ENCODE measurements at places on chromosomes 2 and 18. TPM values are rescaled to one million over a fixed set of nuclear protein-coding genes. Genes with fewer than 3 reads are reported as not detected.

TRIM43 gene
- total RNA-seq = not detected

TSGA10 gene
- total RNA-seq = 10.9 TPM

PSTPIP2 gene
- total RNA-seq = 9.6 TPM

ZNF385B gene
- total RNA-seq = 1.1 TPM

CRYBA2 gene
- total RNA-seq = 179 TPM

- no peak overlapping the region for H3K27ac ChIP-seq
- DNase-seq = no peak
- no peak overlapping the region for H3K4me3 ChIP-seq
- H3K27me3 ChIP-seq = no peaks in the 10 kb centered on the region
- no peaks in the 10 kb centered on the region for H3K4me1 ChIP-seq
- peaks cover 27% of the 10 kb centered on the region for H3K36me3 ChIP-seq
Observed at GRCh38 chr18:24094561-24094960, 44.3 kb upstream of the CABYR start.

- peak; percentile 61 for DNase-seq
- H3K4me3 ChIP-seq = no peak overlapping the region
- H3K27me3 ChIP-seq = no peaks in the 10 kb centered on the region
- H3K4me1 ChIP-seq = peaks cover 5% of the 10 kb centered on the region
- no peaks in the 10 kb centered on the region for H3K36me3 ChIP-seq
Observed at GRCh38 chr2:127162261-127163089, 55.5 kb upstream of the BIN1 start.

GRCh38 chr18:58314284-58314683 lies 270.3 kb downstream of the NEDD4L start:
- H3K4me3 ChIP-seq = no peak overlapping the region
- peaks cover 15% of the 10 kb centered on the region for H3K36me3 ChIP-seq
- no peak for DNase-seq
- H3K27me3 ChIP-seq = no peaks in the 10 kb centered on the region
- peaks cover 38% of the 10 kb centered on the region for H3K4me1 ChIP-seq
- no peak overlapping the region for H3K27ac ChIP-seq

DNA sequence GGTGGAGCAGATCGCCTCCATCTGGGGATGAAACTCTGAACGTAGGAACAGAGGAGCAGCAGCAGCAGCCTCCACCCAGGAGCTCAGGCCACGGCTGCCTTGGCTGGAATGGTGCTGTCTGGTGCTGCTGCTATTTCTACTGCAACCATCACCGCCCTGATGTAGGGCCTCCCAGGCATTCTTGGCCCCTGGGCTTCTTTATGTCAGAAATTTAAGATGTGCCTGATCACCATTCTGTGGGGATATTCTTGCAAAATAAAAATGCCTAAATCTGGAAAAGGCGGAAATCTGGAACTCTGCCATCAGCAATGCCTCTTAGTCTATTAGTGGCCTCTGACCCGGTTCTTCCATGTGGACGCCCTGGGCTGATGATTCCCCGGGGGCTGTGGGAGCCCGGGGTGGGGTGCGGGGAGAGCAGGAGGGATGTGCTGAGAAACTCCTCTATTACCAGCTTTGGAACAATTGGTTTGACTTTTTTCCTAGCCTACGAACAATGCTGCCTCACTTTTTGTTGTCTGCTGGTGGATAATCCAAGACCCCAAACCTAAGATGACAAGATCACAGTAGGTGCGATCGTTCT lies 47.2 kb downstream of the FAM124B start:
- peaks cover 4% of the 10 kb centered on the region for H3K27me3 ChIP-seq
- DNase-seq = no peak
- H3K27ac ChIP-seq = no peak overlapping the region
- no peaks in the 10 kb centered on the region for H3K36me3 ChIP-seq

DNA sequence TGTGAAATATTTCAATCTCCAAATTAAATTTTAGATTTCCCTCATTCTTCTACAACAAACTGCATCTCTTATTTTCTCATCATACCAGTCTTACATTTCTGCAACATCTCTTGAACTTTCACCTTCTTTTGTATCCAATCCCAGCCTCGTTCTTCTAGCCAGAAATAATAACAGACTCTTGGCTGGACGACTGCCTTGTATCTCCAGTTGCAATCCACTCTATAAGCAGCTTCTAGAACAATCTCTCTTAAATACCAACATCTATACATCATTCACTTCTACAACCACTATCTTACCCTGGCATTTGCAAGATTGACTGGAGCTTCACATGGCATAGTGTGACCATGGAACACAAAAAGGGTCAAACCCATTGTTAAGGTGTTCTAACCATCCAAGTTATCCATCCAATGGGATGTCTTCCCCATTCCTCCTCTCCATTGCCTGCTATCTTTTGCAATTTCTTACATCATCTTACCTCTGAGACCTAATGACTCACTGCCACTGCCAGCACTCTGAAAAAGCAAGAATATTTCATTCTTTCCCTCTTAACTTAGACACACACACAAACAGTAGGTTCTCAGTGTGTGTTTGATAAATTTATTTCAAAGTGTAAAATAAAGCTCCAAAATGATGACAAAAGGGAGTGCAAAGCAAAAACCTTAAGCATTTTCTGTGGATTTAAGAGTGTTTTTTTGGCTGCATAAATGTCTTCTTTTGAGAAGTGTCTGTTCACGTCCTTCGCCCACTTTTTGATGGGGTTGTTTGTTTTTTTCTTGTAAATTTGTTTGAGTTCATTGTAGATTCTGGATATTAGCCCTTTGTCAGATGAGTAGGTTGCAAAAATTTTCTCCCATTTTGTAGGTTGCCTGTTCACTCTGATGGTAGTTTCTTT lies 145.6 kb downstream of the METTL4 start:
- no peak overlapping the region for H3K4me3 ChIP-seq
- no peak overlapping the region for H3K27ac ChIP-seq
- no peak for DNase-seq
- no peaks in the 10 kb centered on the region for H3K36me3 ChIP-seq
- no peaks in the 10 kb centered on the region for H3K4me1 ChIP-seq

Measured in type B pancreatic cell (in vitro differentiated cells).